NCI-H82 (cell line): ENCODE measurements at places on chromosomes 1 and 21.
A peak's percentile ranks its signal among the peaks of the same experiment; 100 is the strongest.

GRCh38 chr1:232302376-232303221 is 327.3 kb downstream of the SIPA1L2 start:
- DNase-seq: peak; percentile 63

GRCh38 chr1:206864939-206865671 is at the start of gene IL20:
Gene IL20 (plus strand): TSS chr1:206865623. CDS start chr1:206865853, 230 bp downstream.
- peak; percentile 80 for DNase-seq

- DNase-seq: no peak
Observed at GRCh38 chr1:81149649-81150325, 650.9 kb upstream of the ADGRL2 start.

DNA sequence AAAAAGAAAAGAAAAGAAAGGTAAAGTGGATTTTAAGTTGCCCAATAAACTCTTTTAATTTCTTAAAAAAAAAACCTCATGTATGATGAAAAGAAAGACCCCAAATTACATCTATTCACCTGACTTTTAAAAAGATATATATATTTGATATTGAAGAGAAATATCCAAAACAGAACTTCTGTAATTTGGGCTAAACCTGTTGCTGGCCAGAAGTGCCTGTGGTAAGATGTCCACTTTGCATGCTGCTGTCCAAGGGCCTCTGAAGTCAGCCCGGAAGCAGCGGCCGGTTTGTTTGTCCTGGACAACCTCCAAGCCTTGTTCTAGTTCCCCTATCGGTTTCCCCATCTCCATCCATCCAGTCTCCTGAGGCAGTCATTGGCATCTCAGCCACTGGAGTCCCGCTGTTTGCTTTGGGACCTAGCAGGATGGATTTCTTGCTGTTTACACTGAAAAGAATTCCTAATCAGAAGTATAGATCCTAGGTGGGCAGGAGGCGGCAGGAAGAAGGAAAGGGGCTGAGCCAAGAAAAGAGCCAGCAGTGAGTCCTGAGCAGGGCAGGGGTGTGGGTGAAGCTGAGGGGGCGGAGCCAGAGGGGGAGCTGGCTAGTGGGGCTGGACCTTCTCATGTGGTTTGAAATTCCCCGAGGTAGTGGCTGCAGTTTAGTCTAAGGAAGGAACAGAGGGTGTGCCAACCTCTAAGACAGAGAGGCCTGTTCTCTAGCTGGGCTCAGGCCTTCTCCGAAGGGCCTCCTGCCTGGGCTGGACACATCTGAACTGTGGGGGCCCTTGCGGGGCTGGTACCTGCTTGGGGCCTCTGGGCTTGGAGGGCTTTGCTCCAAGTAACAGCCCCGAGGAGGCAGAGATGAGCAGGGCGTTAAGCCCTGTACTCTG is 3.3 kb downstream of the NCMAP start:
- DNase-seq: peak; percentile 32

- DNase-seq: no peak
Observed at GRCh38 chr1:21311016-21311415, 20.8 kb upstream of the ECE1 start.

DNA sequence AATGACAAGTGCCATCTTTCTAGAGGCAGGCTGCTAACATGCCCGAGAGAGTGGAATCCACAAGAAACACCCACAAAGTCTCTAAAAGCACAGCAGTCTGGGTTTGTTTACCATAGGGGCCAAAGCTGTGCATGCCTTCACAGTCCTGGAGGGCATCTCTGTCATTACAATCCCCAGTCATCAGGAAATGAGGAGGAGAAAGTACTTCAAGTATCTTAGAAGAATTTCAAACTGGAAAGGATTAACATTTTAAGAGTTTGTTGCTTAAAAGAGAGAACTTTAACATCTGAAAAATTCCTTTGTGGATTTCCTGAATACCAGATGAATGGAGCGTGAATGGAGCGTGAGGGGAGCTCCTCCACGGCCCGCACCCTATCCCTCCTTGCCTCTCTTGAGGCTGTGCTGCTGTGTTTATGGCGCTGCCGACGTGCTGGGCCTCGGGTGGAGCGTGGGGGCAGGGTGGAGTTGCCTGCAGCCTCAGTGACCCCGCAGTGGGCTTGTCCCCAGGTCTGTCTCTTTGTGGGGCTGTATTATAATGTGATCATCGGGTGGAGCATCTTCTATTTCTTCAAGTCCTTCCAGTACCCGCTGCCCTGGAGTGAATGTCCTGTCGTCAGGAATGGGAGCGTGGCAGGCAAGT is 23.3 kb downstream of the SLC6A17 start:
- no peak for DNase-seq

DNA sequence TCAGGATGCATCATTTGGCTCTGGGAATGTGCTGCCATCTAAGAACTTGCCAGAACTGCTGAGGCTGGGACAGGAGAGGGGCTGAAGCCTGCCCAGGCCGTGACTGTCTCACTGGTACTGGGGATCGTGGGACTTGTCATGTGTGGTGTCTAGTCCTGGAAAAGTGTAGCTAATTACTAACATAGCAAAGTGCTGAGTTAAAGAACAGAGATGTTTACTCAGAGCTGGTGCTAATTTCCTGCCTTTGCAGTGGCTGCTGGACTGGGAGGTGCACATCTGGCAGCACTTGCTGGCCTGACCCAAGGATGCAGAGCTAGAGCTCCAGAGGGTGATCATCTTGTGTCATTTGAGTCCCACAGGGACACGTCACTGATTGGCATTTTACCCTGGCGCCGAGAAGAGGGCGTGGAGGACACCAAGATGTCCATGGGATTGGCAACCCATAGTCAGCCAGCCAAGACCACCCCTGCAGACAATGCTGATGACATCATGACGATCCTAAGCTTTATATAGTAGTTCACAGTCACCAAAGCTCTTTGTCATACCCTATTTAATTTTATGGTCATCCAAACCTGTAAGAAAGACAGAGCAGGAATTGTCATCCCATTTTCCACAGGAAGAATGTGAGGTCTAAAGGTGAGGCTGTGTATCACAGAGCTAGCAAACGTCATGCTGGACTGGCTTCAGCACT is 110.1 kb upstream of the SLC44A3 start:
- DNase-seq: no peak
